ENCODE measurements at places on chromosomes 7 and 10. TPM values are rescaled to one million over a fixed set of nuclear protein-coding genes. Genes with fewer than 3 reads are reported as not detected.

ZNF488 gene
- 0.15 TPM for total RNA-seq

LIPJ gene
- not detected for total RNA-seq

PSMC2 gene
- 189 TPM for total RNA-seq

ZP3 gene
- total RNA-seq, result 6.5 TPM

SMARCD3 gene
- total RNA-seq, result 15.9 TPM
